NCI-H2029 treated with DMSO at 0.1 percent for 48 hours (cell line): ENCODE measurements at places on chromosomes 7 and 10.

DNA sequence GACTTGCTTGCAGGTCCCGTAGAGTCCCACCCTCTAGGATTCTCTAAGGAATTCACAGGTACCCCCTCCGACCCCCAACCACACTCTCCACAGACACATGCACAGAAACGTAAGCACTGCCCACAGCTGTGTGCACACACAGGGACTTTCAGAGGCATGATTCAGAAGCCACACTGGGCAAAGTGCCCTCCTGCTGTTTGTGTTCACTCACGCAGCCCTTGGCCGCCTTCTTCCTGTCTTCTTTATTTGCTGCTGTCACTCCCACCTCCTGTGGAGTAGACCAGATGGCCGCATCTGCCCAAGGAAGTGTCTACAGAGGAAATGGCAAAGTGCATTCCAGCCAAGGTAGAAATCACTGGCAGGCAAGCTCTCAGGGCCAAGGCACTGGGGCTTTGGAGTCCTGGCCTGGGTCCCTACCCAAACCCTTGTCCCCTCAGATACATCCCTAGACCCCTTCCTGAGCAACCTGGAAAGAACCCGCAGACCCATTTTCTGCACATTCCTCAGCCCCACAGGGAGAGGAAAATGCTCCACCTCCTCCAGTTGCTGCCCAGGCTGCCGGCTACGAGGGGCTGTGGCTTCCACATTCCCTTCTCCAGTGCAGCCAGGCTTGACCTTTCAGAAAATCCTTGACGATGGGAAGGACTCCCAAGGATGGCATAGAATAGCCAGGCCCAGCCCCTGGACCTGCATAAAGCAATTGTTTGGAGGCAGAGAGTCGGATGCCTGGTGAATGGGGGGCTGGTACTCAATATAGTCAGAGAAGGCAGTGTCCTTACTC, 21.6 kb upstream of the GIMAP8 start:
- DNase-seq: no peak

DNA sequence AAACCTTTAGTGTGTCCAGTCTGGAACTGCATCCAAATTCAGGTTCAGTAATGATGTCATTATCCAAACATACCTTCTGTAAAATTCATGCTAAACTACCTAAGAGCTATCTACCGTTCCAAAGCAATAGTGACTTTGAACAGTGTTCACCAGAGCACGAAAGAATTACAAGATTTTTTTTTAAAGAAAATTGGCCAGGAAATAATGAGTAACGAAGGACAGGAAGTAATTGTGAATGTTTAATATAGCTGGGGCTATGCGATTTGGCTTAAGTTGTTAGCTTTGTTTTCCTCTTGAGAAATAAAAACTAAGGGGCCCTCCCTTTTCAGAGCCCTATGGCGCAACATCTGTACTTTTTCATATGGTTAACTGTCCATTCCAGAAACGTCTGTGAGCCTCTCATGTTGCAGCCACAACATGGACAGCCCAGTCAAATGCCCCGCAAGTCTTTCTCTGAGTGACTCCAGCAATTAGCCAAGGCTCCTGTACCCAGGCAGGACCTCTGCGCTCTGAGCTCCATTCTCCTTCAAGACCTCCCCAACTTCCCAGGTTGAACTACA, 694 bp upstream of the FAS start:
- DNase-seq: no peak

GRCh38 chr10:75525067-75525466, 93.6 kb downstream of the LRMDA start:
- peak; percentile 53 for DNase-seq

DNA sequence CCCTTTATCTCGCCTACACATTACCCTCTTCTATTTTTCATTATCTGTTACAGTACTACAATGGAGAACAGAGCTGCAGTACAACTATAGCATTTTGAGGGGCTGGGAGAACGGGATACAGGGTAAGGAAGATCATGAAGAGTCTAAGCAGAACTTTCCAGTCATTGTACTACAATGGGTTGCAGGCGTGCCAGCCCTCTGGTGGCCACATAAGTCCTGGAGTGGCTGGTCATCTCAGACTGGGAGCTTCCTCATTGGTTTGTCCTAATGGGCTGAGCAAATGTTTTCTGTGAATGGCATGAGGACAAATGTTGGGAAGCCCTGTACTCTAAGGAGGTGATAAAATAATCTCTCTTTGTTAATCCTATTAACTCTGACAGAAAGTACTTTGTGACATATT, 33.0 kb downstream of the TMEM106B start:
- no peak for DNase-seq

DNA sequence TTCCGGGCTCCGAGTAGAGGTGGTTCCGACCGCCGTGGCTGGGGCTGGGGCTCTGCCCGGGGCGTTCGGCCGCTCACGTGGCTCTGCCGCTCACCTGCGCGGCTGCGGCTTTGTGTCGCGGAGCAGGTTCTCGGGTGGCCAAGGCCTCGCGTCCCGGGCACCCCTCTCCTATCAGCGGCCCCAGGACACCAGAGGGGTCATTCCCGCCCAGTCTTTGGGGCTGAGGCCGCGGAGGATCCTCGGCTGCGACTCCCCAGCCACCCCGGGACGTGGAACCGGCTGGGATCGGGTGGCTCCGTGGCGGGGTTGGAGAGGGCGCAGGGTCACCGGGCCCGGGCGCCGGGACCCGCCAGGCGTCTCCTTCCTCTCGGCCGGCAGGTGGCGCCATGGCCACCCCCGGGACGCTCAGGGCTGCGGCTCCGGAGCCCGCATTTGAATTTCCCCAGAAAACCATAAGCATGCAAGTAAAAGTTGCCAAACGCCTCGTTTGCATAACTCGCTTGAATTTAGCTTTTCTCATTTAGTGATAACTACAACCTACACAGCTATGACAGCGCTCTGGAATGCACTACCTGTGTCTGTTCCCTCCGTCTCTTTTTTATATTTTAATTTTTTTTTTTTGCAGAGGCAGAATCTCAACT, 1.2 kb downstream of the COL26A1 start:
- DNase-seq: no peak

- no peak for DNase-seq
These were observed 42.2 kb upstream of the HSPB1 start for GRCh38 chr7:76260171-76260703.

GRCh38 chr7:47581804-47582763, at the start of gene TNS3:
Gene TNS3, minus strand, starts transcription at chr7:47582111. Its CDS starts 142,475 bp downstream, at chr7:47439636.
- DNase-seq: no peak

DNA sequence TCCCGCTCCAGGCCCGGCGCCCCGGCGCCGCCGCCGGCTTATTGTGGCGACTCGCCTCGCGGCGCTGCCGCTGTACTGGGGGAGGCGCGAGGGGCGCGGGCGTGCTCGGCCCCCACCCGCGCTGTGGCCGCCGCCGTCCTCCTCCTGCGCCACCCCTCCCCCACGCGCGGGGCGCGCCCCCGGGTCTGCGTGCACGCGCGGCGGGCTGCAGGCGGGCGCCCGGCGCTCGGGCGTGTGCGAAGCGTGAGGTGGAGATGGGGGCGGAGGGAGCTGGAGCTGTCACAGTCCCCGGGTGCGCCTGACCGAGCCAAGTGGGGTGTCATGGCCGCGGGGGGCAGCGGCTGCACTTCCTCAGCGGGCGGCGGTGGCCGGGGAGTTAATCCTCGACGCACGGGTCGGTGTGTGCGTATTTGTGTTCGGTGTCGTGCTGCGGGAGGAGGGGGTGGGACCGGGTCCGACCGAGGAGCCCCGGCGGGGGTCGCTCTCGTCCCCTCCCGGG, 672 bp downstream of the LCOR start:
- DNase-seq: no peak

GRCh38 chr10:117249493-117250093, 8.7 kb downstream of the SLC18A2 start:
- no peak for DNase-seq

GRCh38 chr10:110747609-110748464, 103.7 kb downstream of the RBM20 start:
- DNase-seq: no peak

DNA sequence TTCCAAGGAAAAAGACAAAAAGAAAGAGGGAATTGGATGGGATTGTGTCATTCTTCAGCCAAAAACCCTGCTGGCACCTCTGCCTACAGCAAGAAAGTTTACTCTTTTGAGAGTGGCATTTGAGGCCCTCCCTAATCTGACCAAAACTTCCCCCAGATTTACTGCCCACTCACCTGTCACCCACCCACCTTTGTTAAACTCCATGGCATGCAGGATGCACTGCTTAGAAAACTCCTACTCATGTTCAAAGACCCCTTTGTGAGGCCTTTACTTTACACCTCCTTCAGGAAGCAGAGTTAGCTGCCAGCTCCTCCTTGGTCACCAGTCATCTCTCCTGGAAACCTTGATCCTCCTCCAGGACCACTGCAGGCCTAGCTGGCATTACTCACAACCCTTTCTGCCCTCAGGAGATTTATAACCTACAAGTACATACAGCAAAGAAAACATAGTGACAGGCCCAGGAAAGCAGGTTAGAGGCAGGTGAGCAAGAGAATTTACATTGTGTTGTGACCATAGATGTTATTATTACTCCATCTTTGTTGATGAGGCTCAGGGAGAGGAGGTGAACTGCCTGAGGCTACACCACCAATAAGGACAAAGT, 10.3 kb upstream of the PLAC9 start:
- no peak for DNase-seq

DNA sequence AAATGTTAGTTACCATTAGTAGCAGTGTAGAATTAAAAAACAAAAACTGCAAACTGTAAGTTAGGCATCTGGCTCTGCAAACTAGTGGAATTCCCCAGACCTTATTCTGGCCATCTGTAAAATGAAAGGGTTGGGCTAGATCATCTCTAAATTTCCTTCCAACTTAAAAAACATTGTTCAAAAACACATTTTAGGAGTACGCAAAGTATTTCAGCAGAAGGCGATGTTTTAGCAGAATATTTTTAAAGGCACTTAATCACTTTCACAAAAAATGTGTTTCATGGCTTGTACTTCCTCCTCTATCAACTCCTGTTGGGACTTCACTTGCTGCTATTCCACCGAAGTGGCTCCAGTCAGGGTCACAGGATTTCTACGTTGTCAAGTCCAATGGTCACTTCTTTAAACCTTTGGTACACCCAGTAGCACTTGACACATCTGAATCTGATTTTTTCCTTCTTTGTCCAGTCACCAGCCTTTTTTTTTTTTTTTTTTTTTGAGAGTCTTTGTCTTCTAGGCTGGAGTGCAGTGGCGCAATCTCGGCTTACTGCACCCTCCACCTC, 169.0 kb downstream of the AHR start:
- DNase-seq: no peak

DNA sequence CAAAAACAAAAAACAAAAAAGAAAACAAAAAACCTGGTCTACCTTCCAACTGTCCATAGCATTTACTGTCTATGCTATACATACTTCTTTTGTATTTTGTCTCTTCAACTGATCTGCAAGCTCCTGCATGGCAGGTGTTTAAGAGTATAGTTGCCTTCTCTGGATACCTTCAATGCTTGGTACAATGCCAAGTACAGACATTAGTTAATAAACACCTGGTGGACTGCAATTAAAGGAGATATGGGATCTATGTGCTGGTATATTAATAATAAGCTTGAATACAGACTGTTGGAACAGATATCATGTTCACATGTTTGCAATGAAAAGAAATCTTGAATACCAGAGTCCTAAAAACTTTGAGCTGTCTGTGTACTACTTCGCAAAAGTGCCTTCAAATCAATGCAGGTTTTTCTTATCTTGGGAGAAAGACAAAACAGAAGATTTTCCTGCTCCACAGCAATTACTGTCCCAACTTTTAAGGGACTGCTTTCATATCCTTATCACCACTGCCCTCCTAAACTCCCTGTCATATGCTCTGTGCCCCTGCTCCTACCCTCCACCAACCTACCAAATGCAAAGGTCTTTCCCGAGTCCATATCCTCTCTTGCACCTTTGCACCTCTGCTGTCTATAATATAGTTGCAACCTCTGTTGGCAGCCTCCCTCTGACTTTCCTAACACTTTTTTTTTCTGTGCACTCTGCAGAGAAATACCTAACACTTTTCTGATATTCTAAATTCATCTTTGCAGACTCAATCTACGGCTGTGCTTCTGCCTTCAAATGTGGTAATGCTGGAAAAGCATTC, 85.1 kb downstream of the DNMBP start:
- no peak for DNase-seq

- no peak for DNase-seq
These were observed 55.4 kb downstream of the LANCL2 start for GRCh38 chr7:55420530-55420929.

GRCh38 chr10:89516149-89516832, 19.1 kb downstream of the SLC16A12 start:
- DNase-seq: peak; percentile 3
